ENCODE measurements at places on chromosomes 12 and 14.

DNA sequence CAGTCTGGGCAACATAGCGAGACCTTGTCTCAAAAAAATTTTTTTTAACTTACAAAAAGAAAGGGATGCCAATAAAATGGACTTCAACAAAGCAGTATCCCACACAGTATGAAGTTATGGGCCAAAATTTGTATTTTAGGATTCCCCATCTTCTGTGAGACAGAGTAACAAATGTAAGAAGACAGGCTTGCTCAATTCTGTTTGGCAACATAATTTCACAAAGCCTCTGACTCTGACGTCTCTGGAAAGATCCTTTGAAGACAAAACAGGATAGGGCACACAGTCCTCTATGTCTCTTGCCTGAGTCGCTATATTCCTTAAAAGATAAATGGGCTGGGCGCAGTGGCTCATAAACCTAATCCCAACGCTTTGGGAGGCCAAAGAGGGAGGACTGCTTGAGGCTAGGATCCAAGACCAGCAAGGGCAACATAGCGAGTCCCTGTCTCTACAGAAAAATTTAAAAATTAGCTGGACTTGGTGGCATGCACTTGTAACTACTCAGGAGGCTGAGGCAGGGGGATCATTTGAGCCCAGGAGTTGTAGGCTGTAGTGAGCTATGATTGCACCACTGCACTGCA lies 1.1 kb upstream of the HOMEZ start:
- DNase-seq = no peak

DNA sequence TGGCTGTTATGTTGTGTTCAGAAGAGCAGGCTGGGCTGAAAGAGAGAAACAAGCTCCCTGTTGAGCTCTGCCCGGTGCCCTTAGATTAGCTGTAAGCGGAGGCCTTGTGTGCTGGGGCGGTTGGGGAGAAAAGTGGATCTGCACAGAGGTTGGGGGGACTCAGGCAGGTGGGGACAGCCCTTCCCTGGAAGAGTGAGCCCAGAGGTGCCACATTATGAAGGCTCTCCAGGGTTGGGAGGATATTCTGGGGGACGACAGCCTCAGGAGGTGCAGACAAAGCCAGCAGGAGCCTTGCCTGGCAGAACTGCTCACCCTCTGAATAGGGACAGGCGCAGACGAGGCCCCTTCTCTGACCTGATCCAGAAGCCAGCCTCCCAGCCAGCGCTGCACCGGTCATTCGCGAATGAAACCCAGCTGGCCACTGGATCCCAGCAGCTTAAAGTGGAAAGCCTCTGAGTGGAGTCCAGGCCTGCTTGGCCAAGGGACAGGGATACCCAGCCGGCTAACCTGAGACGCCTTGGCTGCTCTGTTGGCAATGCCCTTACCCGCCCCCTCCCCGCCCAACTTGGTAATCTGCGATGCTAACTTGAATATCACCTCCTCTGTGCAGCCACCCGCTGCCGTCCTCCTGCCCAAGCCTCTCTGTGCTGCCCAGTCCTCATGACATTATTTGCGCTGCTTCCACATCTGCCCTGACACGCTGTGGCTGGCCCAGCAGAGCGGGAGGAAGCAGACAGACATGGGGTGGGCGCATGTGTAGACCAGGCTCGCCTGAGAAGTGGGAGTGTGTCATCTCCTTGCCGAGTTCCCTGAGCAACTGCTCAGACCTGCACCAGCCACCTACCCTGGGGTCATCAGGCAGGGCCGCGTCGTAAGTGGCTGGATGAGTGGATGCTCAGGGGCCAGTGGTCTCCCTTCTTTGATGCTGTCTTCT lies 5.6 kb downstream of the HIP1R start:
- no peak for DNase-seq

GRCh38 chr12:76943008-76943407 lies 64.2 kb upstream of the CSRP2 start:
- DNase-seq = no peak

DNA sequence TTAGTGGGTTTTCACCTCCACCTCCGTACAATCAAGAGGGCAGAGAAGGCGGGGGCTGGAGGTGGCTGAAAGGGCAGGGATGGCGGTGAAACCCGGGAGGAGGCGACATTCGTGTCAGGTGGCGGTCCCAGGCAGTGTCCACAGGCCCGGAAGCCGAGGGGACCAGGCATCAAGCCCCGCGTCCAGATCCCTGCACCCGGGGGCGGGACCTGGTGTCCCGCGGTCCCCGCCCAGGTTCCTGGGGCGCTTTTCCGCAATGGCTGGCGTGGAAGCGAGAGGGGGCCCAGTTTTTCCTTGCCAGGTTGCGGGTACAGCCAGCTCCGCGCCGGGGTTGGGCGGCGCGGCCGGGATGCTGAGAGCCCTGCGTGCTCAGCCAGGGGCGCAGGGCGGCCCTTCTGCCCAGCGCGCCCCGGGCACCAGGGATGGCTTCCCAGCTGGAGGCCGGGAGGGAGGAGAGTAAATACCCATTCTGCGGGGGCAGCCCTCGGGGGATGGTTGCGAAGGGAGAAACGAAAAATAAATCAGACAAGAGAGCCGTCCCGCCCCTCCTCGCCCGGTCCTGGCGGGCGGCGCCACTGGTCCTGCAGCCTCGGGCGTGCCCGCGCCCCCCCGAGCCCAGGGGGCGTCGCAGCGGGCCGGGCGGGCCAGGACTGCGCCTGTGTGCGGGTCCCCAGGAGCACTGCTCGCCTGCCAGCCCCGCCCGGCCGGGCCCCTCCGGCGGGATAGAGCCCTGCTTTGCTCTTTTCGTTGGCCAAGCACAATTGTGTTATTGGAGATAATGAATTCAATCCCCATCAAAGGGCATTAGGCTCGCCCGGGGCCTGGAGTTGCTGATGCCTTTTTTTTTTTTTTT lies 11.5 kb downstream of the FOXA1 start:
- no peak for DNase-seq

GRCh38 chr14:95056476-95056875 lies 100.9 kb downstream of the DICER1 start:
- DNase-seq = no peak

- no peak for DNase-seq
Observed at GRCh38 chr14:70971560-70971959, 64.3 kb downstream of the PCNX1 start.

DNA sequence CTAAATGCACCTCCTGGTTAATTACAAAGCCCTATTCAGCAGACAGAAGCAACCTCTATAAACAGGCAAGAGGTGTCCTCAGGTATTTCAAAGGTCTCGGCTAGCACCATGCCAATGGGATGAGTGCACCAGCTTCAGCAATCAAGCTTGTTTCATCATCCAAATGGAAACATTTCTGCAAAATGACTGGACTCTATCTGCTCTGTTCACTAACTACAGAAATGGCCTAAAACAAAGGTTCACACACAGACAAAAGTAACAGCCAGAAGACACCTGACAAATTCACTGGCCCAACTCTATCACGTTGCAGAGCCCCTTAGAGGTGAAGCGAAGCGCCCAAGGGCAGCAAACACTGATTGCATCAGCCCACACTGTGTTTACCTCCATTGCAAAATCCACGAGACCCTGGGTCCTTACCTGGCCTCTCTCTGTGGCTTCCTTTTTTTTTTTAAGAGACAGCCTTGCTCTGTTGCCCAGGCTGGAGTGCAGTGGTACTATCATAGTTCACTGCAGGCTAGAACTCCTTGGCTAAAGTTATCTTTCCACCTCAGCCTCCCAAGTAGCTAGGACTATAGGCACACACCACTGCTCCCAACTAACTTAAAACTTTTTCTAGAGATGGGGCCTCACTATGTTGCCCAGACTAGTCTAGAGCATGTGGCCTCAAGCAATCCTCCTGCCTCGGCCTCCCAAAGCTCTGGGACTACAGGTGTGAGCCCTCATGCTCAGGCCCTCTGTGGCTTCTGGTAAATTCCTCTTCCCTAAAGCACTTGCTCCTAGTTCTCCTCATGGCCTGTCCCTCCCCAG lies 8.5 kb upstream of the SYNE3 start:
- DNase-seq = no peak

DNA sequence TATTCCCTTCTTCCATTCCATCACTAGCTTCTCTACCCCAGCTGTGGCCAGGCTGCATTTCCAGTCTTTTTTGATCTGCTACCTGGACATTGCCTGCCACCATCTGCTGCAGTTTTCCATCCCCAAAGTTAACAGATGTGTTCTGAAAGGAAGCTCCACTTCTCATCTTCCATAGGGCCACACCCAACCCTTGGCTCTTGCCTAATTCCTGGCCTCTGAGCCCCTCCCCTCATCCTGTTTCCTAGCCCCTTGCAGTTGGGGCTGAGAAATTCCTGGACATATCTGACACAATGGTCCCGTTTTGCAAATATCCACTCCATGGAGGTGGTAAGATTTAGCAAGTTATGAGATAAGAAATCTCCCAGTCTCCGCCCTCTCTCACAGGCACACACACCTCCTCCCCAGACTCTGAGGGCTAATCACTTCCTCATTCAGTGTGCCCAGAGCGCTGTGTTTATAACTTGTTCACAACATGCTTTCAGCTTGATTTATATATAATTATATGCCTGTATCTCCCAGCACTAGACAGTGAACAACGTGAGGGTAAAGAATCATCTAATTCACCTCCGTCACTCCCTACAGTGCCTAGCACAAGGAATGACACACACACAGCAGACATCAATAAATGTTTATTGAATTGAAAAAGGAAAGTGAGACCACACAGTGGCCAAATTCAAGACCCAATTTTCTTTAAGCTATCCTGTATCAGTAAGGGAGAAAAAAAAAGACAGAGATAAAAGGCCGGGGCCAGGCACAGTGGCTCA lies 13.4 kb downstream of the SMUG1 start:
- peak; percentile 48 for DNase-seq

- no peak for DNase-seq
Observed at GRCh38 chr12:110928700-110929099, 8.3 kb upstream of the MYL2 start.

GRCh38 chr12:52655720-52656124 lies 3.7 kb upstream of the KRT2 start:
- no peak for DNase-seq

DNA sequence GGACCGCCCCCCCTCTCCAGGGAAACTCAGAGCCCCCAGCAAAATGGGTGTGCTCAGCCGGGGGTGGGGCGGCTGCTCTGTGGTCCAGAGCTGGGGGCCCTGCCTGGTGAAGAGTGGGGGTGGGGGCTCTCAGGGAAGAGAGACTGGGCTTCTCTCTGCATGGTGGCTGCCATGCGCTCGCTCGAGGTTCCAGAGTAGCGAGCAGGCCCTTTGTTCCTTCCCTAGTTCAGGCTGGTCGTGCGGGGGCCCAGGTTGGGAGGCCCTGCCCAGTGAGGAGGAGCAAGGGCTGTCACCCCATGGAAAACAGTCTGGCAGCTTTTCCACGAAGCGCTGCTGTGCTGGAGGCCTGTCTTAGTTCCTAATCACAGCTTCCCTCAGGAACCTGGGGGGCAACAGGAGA lies 134.6 kb downstream of the AEBP2 start:
- DNase-seq = no peak

DNA sequence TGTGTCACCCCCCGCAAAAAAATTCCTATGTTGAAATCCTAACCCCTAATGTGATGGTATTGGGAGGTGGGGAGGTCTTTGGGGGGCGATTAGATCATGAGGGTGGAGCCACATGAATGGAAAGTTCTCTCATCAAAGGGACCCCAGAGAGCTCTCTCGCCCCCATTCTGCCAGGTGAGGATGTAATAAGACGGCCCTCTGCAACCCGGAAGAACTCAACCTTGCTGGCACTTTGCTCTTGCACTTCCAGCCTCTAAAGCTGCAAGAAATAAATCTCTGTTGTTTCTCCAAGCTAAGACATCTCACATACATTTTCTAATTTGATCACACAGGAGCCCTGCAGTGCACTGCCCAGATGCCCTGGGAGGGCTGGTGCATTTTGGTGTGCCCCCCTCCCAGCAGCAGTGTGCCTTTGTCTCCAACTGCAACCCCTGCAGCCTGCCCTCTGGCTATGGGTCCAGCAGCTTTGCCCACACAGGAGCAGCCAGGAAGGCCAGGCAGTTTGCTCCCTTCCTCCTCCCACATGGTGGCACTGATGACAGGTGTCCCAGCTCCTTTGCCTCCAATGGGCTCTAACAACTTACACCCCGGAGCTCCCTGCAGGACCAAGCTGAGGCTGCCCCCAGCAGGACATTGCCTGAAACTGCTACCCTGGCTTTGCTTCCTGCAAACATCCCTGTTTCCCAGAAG lies 59.3 kb downstream of the C14orf132 start:
- DNase-seq = no peak

DNA sequence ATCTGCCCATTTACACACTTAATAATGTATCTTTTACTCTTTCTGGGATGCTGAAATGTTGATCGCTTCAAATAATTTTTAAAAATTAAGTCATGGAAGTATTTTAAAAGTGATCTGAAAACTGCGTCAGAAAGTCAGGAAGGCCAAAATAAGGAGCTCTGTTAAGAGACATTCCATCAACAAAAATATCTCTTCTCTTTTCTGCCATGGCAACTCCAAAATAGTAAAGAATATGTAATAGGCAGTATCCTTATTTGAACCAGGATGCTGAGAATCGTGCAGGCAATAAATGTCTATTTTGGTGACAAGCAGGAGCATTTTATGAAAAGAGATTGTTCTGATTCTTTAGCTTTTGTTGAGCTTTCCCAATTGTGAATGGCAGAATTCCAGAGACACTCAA lies 81.8 kb upstream of the PPP1R12A start:
- no peak for DNase-seq

DNA sequence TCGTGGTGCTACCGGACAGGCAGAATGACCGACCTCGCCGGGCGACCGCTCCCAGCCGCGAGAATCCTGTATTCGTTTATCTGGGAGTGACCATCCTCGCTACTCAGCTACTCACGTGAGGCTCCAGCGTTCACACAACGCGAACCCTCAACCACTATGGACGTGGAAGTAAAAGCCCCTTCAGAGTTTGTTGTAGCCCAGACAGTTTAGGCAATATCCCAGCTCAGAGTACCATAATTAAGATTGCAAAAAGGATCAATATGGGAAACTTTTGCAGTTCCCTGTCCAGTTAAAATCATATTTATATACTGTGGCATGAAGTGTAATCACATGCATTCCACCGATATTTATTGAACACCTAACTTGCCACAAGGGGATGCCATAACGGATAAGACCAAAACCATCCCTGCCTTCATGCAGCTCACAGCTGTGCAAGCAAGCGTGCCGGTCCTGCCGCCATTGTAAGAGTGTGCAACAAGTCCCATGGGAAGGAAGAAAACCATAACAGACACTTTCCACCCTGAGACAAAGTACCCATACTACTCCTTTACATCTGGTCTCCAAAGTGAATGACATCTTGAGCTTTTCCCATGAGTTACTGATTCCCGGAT lies 938 bp upstream of the MAX start:
- no peak for DNase-seq

GRCh38 chr12:17235996-17236395 lies 630.0 kb upstream of the LMO3 start:
- DNase-seq = no peak
